Hematopoietic multipotent progenitor cell treated with erythropoietin and hydrocortisone succinate and interleukin-3 and kit ligand, for 4 days (in vitro differentiated cells): ENCODE measurements at places on chromosomes 16 and 17.

DNA sequence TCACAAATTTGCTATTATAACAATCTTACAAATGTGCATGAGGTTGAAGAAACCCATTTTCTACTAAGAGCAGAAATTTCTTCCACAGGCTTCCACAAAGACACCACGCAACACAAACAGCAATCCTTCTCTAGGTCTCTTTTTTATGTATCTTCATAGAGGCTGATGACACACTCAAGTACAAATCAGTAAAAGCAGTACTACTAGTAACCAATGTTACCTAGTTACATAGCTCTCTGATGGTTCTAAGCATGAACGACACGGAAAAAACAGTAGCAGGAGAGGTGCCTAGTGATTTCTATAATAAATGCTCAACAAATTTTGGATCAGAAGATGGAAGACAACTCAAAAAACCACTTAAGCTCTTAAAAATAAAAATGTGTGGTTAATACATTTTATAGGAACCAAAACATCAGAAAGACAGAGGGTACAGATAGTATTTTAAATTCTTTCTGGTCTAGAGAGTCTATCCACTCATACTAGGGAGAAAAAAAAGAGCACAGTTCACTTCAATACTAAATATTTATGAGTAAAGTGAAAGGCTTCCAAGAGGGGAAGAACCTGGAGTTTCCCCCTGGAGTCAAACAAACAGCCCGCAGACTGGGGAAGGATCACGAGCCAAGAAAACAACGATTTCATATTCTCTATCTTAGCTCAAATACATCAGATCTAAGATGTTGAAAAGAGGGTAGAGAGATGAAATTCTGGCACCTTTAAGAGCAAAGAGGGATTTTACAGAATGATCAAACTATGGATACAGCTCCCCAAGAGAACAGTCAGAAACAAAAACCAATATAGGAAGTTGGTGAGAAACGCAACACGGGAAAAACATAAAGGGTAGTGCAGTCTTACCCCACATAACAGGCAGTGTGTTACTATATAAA, 40.2 kb downstream of the SMG6 start:
- DNase-seq = no peak

DNA sequence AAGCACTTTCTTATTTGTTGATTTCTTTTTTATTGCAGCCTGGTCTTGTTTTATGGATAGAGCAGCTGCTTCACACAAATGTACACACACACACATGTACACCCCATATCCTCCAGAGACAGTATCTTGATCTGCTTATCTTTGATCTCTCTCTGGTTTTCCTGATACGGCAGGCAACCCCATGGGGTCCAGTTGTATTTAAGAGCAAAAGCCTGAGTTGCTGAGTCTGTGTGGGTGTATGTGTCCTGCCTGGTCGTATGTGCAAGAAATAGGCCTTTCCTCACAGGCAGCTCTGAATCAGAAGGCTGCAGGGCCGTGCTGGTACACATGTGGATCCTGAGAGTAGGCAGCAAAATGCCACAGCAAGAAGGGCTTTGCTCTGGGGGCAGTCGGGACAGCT, 14.6 kb upstream of the LGALS9 start:
- DNase-seq = peak; percentile 56

- no peak for DNase-seq
Observed at GRCh38 chr17:63246344-63246743, 199.8 kb downstream of the CYB561 start.

DNA sequence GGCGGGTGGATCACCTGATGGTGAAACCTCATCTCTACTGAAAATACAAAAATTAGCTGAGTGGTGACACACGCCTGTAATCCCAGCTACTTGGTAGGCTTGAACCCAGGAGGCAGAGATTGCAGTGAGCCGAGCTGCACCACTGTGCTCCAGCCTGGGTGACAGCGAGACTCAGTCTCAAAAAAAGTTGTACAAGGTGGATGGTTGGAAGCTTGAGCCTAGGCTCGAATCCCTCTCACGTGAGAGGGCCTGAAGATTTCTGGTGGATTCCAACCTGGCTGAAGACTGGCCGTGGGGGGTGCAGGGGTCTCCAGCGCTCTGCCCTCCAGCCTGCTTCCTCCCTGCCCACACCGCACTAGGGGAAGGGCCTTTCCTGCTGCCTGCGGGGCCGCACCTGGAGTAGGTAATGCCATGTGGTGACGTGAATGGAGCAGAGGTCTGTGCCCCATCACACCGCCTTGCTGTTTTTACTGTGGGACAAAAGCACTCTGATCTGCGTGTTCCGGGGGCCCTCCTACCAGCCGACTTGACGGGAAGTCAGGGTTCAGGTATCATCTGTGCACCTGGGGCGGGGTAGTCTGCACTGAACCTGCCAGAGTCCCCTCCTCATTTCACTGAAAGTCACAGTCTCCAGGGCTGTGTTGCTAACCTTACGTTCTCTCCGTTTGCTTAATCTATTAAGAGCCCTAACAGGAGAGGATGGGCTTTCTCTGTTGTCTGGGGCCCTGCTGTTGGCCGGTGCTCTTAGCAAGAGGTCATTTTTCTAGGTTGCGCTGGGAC, 4.2 kb downstream of the RPL13 start:
- DNase-seq = peak; percentile 52

DNA sequence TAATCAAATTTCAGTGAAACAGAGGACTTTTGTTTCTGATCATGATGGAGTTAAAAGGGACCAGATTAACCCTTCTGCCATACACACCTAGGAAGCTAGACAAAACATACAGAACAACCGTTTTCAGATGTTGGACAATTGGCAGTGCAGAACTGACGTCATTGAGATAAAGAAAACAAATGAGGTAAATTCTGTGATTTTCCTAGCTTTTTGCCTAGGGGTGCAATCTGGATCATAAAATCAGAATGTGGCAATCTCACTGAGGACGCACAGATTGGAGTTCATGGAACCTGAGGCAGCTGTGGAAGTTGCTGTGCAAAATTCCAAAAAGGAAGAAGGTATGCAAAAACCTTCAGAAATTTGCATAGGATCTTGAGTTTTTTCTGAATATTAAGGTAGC, 15.0 kb upstream of the USP32 start:
- no peak for DNase-seq

GRCh38 chr16:50614955-50615724, 66.0 kb downstream of the SNX20 start:
- no peak for DNase-seq

- DNase-seq = no peak
Observed at GRCh38 chr17:17264430-17264829, 16.6 kb downstream of the COPS3 start.

GRCh38 chr17:82129095-82129494, 31.1 kb upstream of the FASN start:
- DNase-seq = no peak

- DNase-seq = no peak
Observed at GRCh38 chr16:72191551-72191950, 19.6 kb upstream of the PMFBP1 start.

GRCh38 chr17:80475910-80476876, at the start of gene NPTX1:
TSS of gene NPTX1 (minus strand) at chr17:80476607. CDS start at chr17:80476446, 161 bp downstream.
- no peak for DNase-seq

DNA sequence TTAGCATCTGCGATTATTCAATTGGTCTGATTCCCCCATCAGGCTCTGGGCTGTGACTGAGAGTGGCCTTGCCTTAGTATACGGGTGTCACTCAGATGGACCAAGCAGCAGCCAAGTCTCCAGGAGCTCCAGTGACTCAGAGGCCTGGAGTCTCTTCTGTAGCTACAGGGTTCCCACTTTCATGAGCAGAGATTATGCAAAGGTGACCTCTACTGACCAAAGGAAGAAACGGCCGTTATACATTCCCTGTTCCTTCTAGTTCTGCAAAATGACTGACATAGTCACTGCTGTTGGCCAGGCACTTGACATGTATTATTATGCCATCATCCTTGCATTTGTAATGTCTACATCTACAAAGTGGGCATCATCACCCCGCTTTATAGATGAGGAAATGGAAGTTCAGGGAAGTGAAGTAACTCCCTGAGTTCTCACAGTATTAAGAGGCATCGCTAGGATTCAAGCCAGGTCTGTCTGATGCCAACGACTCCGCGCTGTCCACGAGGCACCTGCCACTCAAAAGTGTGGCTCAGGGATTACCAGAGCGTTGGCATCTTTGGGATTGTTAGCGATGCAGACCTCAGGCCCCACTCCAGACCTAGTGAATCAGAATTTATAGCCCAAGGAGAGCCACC, 23.3 kb downstream of the SLC38A7 start:
- peak; percentile 89 for DNase-seq

- DNase-seq = no peak
Observed at GRCh38 chr17:76039121-76039520, 12.0 kb upstream of the EVPL start.

DNA sequence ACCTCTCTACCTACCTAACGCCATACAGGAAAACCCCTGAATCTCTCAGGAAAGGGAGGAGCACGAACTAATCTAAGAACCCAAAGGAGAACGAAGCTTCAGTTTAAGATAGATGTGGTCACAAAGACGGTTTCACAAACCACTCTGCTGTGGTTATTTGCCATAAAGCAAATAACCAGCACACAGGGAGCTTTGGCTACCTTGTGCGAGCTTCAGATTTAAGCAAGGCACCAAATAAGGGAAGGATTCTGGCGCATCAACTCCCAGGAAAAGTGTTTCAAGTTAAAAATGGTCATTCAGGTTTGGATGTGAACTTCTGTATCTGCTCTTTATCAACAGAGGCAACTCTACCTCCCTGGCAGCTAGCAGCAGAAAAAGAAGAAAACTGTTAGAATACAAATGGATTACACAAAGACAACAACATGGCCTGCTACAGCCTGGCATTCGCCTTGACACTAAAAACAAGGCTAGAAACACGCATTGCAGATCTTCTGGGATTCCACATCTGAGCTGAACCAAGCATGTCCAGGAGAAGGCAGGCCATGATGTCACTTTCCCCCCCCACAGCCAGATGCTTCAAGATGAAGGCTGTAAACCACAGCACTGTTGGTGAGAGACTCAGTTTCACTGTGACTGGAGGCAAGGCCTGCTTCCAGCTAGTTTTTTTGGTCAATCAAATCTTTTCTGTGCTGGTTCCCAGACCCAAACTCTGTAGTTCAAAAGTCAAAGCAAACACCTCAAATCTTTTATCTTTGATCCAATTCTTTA, 43.6 kb downstream of the SMG6 start:
- DNase-seq = peak; percentile 52

GRCh38 chr16:83706394-83706793, 101.4 kb upstream of the HSBP1 start:
- DNase-seq = no peak

DNA sequence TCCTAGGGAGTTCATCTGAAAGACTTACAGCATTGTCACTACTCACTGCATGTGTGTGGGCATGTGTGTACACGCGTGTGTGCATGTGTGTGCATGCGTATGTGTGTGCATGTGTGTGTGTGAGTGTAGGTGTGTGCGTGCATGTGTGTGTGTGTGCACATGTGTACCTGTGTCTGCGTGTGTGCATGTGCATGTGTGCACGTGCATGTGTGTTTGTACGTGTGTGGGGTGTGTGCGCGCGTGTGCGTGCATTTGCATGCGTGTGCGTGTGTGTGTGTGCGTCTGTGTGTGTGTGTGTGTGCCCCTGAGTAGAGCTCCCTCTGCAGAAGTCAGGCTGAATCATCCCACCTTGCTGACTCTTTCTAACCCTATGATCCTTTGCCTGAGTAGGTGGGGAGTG, 114.8 kb upstream of the RBFOX1 start:
- no peak for DNase-seq

GRCh38 chr16:30113031-30113710, at the start of gene GDPD3:
TSS of gene GDPD3 (minus strand) at chr16:30113537. CDS start at chr16:30113478, 59 bp downstream.
- DNase-seq = peak; percentile 67

- no peak for DNase-seq
Observed at GRCh38 chr16:29107299-29107698, 122.4 kb downstream of the LAT start.

DNA sequence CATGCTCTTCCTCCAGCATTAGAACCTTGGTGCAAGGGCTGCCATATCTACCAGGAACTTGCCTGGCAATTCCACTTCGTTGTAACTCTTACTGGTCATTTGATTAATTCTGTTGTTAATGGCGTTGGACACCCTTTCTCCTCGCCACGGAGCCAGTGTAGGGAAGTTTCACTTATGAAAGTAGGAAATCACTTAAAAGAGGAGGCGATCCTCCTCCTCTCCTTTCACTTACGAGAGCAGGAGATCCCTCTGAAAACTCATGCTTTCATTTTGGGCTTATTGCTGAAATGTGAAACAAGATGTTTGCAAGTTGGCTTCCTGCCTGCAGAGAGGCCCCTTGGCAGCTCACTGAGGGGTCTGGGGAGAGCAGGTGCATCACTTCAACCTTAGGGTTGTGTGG, 226.0 kb downstream of the SNX29 start:
- DNase-seq = no peak

GRCh38 chr16:30692396-30693064, 6.4 kb upstream of the SRCAP start:
- peak; percentile 63 for DNase-seq

DNA sequence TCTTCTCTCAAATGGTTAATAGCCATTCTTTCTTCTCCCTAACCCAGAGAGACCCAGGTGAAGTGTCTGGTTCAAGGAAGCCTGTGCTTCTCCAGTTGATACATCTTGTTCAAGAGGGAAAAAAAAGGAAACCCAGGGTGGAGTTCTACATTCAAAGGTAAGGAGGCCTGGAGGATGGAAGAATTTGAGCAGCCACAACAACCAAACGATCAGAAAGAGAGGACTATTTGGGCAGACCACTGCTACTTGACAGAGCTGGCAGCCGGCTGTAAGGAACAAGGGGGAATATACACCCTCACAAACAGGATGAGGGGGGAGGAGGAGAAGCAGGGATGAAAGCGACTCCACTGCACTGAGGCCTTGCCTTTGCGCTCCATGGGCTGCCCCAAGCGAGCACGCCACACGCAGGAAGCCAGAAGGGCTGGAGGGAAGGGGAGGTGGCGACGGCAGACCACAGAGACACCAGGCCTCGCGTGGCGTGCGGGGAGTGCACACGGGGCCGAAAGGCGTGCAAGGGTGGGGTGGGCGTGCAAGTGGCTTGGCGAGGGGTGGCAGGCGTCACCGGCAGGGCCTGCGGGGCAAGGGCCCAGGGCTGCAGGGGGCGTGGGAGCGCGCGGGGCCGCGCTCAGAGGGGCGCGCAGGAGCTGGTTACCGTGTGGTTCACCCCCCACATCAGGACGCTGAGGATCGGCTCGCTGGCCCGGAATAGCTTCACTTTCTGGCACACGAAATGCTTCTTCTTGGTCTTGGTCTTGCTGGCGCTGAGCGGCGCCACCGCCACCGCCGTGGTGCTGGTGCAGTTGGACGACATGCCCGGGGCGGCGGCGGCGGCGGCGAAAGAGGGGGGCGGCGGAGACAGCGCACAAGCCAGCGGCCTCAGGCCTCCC, 499 bp downstream of the PIP4K2B start:
- peak; percentile 81 for DNase-seq

GRCh38 chr17:45123930-45124796, 8.2 kb downstream of the PLCD3 start:
- DNase-seq = peak; percentile 91

DNA sequence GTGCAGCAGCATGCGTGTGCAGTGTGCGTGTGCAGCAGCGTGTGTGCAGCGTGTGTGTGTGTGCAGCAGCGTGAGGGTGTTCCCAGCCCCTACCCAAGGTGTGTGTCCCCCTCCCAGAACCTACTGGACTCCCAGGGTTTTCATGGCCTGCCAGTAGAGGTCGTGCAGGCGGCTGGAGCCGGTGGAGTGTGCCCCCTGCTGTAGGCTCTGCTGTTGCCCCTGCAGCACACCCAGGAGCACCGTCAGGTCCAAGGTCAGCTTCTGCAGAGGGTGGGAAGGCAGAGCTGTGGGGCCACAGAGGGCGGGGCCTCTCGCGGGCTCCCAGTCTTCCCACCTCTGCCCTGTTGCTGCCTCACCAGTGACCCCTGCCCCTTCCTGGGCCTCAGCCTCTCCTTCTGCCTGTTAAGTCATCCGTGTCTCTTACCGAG, 14.9 kb downstream of the MYBBP1A start:
- DNase-seq = peak; percentile 59

- no peak for DNase-seq
Observed at GRCh38 chr16:11596572-11597226, 10.0 kb upstream of the LITAF start.
